ELR (cell line): ENCODE measurements at places on chromosomes 3 and 15.
A peak's percentile ranks its signal among the peaks of the same experiment; 100 is the strongest.

- DNase-seq: no peak
Measured at GRCh38 chr15:59636184-59636583, 21.1 kb downstream of the GTF2A2 start.

DNA sequence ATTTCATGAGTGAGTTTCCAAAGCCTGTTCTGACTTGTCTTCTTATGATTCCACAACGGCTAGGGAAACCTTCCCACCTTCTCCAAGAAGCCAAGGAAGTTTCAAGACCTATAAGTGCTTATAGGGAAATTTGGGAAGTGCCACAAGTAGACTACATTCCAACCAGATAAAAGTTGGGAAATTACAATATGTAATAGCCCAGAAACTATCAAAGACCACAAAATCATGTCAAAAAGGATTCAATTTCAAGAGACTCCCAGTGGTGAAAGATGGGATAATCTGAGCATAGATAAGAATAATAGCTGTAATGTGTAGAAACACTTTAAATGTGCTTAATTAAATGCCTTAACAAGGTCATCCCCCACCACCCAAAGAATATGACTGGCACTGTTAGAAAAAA, 169.2 kb upstream of the SLC2A2 start:
- peak; percentile 28 for DNase-seq

GRCh38 chr3:13135251-13135810, 62.1 kb upstream of the IQSEC1 start:
- no peak for DNase-seq

- peak; percentile 88 for DNase-seq
Measured at GRCh38 chr3:106004137-106004681, 135.4 kb upstream of the CBLB start.

DNA sequence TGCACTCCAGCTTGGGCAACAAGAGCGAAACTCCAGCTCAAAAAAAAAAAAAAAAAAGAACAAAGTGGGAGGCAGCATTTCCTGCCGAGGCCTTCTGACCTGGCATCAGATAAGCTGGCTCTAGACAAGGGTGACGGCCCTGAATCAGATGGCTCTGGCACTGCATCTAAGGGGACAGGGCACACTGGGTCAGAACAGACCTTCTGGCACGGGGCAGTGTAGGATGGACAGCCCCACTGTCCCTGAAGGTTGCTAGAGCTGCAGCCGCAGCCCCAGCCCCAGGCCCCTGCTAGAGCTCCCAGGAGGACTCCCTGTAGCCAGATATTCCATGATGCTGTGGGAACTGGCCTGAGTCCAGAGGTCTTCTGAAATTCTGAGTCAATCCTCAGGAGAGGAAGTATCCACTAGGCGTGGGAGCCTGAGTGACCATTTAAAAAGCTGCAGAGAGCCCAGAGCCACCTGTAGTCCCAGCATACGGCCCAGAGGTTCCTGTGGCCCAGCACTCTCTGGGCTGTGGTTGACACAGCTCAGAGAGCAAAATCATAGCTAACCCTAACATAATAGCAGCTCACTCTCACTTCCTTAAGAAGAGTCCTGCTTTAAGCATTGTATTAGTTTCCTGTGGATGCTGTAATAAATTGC, 69.2 kb upstream of the MFGE8 start:
- DNase-seq: peak; percentile 45

GRCh38 chr3:116445311-116445841, at the start of gene LSAMP:
LSAMP (minus strand) TSS chr3:116445487.
- no peak for DNase-seq

GRCh38 chr3:8825153-8825825, 55.9 kb upstream of the OXTR start:
- no peak for DNase-seq

DNA sequence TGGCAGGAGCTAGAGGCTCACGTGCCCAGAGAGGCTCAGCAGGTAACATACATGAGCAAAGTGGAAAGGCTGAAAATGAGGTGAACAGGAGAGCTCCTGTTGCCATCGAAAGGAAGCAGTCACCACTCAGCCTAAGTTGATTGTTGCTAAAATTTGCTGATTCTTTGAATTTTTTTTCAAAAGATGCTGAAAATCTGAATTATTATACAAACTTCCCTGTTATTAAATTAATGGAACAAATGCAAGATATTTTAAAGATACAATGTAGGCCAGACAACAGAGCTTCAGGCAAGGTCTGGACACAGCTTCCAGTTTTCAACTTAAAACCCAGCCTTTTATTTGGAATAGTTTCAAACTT, 151.3 kb downstream of the GHSR start:
- DNase-seq: no peak

DNA sequence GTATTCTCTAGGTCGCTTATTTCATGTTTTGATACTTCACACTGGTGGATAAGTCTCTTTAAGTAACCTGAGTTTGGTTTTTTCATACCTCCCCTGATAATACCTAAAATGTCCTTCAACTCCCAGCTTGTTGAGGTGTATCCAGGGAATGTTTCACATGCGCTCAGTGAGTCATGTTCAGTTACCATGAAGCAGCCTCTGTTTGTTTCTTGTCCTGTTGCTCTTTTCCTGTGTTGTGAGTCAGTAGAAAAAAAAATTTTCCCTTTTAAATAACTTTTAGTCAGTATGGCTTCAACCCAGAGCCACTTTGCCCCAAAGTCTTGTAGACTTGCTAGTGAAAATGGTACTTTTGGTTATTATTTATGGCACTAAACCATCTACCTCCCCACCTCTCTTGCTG, 278.4 kb upstream of the ZPLD1 start:
- DNase-seq: peak; percentile 93

GRCh38 chr3:45932112-45932511, 11.2 kb upstream of the CXCR6 start:
- DNase-seq: no peak

DNA sequence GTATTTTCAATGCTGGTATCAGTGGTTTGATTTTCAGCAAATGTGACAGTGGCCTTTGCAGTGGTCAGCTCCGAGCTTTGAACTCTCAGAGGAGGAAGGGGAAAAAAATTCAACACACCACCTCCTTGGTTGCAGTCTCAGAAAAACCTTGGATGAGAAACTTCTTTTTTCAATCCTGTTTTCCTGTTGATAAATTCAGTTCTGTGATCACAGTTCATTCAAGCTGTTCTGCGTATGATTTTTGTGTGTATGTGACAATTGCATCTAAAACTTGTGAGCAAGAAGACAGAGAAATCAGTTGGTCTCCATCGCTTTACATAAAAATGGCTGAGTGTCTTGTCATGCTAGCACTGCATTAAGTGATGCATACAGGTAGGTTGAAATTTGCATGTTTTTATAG, 19.2 kb downstream of the ZBTB38 start:
- DNase-seq: no peak

GRCh38 chr15:43094416-43095030, 11.3 kb downstream of the UBR1 start:
- no peak for DNase-seq

- peak; percentile 75 for DNase-seq
Measured at GRCh38 chr3:159994182-159994581, 5.5 kb downstream of the IL12A start.

GRCh38 chr15:38073178-38073946, 138.9 kb downstream of the TMCO5A start:
- DNase-seq: peak; percentile 61

- DNase-seq: no peak
Measured at GRCh38 chr15:43526261-43526930, 9.0 kb downstream of the MAP1A start.

DNA sequence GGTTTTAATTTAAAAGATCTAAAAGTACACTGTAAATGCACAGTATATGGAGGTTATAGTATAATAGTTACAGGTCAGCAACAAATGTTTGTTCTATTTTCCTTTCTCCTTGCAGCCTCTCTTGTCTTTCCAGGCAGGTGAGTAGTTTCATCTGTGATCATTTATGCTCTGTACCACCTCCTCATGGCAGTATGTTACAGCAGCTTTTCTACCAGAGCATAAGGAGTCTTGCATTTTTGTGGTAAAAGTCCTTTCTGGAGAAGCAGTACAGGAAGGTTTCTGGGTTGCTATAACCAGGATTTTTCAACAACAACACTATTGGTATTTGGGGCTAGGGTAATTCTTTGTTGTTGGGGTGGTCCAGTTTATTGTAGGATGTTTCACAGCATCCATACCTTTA, 59.5 kb downstream of the ZNF609 start:
- DNase-seq: no peak

DNA sequence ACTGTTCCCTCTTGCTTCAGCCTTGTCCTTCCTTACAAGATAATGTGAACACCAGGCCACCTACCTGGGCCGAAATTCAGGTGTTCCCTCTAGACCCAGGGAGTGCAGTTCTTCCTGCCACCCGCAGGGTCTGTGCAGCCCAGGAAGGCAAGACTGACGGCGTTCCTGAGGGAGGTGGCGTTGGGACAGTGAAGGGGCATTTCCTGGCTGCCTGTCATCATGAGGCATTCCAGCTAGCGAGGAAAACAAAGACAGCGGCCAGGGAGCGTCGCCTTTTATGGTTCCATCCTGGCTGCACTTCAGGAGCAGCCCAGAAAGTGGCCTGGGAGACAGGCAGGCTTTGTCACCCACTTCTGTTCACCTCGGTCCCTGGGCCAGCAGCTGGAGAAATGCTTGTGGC, 84.8 kb upstream of the WNT5A start:
- no peak for DNase-seq

DNA sequence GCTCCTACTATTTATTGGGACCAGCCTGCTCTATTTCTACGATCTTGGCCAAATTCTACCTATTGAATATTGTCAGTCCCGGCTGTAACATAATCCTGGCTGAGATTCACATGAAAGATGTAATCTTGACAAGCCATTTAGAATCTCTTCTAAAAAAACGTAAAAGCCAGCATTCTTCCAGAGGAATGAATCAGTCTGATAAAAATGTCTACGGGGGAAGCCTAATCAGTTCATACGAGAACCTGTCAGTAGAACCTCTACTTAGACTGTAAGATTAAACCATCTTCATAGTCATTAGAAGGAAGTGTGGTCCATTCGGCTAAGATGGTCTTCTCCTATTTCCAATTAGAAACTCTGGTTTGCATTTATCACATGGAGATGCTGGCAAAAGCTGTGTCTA, 147.2 kb upstream of the WNT5A start:
- no peak for DNase-seq

DNA sequence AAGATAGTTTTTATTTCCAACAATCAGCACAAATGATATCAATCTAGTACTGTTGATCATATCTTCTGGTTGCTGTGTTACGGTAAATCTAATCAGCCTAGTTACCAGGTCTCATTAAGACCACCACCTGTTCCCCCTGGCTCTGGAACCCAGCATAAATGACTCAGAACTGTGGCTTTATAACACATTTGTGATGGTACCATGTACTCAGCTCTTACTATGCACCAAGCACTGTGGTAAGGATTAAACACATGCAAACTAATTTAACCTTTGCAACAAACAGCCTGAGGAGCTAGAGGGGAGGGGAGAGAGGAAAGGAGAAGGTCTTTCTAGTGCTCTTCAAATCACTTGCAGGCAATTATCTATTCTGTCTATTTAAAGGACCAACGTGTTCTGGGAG, 173.9 kb upstream of the LMCD1 start:
- no peak for DNase-seq

DNA sequence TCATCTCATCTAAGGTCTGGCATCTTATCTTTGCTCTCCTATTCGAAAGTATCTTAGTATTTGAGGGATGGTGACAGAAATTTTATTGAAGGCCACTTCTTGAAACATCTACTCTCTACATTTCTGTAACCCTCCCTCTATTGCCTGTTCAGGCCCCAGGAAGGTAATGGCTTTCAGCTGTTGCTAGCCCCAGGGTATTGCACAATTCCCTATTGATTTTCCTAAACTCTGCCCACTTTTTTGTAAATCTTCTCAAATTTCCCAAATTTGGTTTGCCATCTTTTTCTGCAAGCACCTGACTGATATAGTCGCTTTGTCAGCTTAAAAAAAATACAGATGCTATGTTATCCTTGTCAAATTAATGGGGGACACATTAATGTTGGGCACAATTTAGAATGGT, 242.1 kb downstream of the RAP2B start:
- DNase-seq: no peak

DNA sequence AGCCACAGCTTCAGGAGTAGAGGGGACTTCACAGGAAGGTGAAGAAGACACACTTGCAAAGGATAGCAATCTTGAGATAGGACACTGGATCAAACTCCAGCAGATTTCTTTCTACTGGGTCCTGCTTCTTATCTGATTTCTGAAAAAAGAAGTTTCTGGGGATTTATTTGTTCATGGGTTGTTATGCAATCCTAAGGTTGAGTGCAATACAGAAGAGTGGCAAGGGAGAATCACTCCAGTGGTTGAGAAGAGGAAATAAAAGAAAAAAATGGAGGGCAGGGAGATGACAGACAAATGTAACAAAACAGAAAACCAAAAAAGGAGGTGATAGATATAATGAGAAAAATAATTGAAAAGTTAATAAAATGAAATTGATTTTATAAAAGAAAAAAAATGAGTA, 858.3 kb downstream of the TUSC7 start:
- no peak for DNase-seq

- peak; percentile 26 for DNase-seq
Measured at GRCh38 chr15:39299486-39300267, 281.2 kb upstream of the THBS1 start.

GRCh38 chr3:192844836-192845525, 72.7 kb downstream of the MB21D2 start:
- DNase-seq: peak; percentile 70
